ENCODE measurements at places on chromosomes 1 and 21.

GRCh38 chr1:6343506-6344405 lies 49.8 kb downstream of the ACOT7 start:
- peak; percentile 68 for DNase-seq

DNA sequence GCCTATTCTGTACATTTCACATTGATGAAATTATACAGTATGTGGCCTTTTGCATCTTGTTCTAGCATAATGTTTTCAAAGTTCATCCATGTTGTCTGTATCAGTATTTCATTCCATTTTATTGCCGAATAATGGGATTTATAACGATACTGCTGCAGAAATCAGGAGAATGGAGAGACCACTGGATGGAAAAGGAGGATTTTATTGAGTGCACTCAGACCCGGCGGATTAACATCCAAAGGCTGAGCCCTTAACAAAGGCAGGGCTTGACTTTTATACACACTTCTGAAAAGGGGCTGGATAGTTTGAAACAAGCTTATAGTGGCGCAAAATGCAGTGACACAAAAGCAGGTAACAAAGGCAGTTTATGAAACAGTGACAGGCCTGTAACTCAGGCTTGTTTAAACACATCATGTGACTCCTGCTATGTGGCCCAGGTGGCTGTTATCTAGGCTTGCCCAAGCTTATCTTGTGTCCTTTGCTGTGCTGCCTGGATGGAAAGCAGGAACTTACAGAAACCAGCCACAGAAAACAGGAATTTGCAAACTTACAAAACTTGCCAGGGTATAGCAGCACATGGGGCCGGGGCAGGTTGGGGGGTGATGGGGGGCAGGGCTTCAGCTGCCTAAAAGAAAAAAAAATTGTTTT lies 32.8 kb upstream of the KCNJ15 start:
- no peak for DNase-seq

DNA sequence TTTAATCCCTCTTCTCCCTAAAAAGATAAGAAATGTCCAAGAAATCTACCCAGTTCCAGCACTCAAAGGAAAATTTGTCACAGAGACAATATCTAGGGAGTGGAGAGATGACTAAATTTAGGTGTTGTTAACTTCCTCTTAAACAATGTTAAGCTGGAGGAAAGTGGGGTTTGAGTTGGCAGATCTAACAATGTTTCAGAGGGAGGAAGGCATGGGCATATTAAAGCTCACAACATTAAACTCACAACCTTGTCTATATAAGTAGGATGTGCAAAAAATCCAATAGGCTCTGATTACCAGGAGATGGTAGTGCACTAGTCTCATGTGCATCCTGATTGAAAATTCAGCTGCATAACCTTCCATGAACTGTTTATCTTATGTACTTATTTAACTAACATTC lies 190.1 kb downstream of the BARHL2 start:
- no peak for DNase-seq

GRCh38 chr1:44405798-44406736 lies 1.0 kb downstream of the RNF220 start:
- DNase-seq, result no peak

DNA sequence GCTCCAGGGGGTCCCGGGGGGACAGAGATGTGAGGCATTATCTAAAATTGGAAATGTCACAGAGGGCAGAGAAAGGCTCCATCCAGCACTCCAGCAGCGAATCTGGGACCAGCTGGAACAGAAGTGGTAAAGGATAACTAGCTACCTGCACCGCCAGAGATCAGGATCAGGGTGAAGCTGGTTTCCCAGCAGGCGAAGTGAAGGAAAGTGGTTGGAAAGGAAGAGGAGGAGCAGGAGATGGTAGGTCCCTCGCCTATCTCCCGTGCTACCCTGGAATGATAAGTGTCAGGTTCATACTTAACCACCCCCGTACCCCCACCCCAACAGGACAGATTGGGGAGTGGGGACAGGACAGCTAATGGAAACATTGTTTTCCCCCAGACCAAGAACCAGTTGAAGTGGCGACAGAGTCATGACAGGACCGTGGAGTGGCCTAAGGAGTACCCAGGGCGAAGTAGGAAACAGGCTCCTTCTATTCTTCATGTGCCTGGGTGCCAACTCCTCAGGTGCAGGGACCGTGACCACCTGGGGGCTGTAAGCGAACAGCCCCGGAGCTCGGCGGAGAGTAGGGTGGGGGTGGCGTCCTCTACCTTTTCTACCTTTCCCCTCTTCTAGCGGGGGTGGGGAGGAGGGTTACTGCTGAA lies 717 bp downstream of the B4GALT3 start:
- no peak for DNase-seq

DNA sequence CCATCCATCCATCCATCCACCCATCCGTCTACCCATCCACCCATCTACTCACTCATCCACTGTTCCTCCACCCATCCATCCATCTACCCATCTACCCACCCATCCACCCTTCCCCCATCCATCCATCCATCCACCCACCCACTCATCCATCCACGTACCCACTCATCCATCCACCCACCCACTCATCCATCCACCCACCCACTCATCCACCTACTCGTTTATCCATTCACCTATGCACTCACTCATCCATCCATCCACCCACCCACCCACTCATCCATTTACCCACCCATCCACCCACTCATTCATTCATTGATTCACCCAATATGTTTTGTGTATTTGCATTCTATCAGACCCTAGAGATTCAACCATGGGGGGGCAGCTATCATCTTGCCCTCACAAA lies 27.2 kb downstream of the TNFRSF8 start:
- no peak for DNase-seq

DNA sequence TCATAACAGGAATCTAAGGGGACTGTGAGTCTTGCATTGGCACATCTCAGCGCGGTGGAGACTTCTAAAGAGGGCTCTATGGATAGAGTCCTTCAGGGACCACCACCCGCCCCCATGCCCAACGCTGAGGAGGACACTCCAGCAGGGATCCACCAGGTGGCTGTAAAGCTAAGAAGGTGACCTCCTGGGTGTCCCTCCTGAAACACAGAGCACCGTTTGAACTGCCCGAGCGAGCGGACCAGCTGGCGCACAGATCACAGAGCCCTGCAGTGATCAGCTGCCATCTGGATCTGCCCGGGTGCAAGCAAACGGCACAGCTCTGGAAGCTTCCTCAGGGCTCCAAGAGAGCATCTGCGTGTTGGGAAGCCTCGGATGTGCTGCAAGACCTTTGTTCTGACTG lies 51.3 kb upstream of the LYST start:
- DNase-seq, result peak; percentile 77

GRCh38 chr1:2300004-2300771 lies 72.1 kb downstream of the SKI start:
- no peak for DNase-seq

- no peak for DNase-seq
These were observed 142.8 kb upstream of the COA6 start for GRCh38 chr1:234230414-234230862.

GRCh38 chr1:205665201-205666045 lies 14.9 kb downstream of the SLC45A3 start:
- DNase-seq, result no peak

GRCh38 chr1:173422456-173422976 lies 54.6 kb upstream of the PRDX6 start:
- no peak for DNase-seq

- no peak for DNase-seq
These were observed 6.4 kb upstream of the SMPDL3B start for GRCh38 chr1:27928216-27928954.

GRCh38 chr1:197773856-197774255 lies 1.4 kb downstream of the DENND1B start:
- no peak for DNase-seq

DNA sequence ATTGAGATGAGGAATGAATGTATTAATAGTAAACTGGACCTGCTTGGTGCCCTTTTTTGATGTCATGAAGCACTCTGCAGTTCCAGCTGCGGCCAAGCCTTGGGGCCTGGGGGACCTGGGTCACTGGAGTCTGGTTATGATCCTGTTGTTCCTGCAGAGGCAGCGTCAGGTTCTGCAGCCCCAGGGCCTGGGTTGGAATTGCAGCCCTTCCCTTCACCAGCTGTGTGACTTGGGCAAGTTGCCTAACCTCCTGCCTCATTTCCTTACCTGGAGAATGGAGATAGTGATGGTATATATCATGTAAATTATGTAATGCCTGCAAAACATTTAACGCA lies 9.1 kb upstream of the ATP5PO start:
- DNase-seq, result peak; percentile 41

- DNase-seq, result peak; percentile 16
These were observed 240.5 kb upstream of the MAP1LC3C start for GRCh38 chr1:242239398-242239797.

DNA sequence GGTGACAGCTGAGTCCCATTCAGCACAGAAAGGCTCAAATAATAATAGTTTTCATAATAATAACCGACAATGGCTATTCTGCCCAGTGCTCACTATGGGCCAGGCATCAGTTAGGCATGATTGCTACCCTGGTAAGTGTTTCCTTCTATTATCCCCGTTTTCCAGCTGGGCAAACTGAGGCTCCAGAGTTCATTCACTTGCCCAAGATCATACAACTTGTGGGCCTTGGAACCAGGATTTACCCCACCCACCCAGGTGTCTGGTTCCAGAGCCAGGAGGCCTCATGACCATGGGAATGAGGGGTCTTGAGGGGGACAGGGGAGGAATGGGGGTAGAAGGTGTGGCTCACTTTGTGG lies 518 bp downstream of the PLOD1 start:
- DNase-seq, result no peak

- DNase-seq, result no peak
These were observed 30.9 kb downstream of the SLC35F3 start for GRCh38 chr1:233935297-233935868.

- no peak for DNase-seq
These were observed 591.3 kb upstream of the ADGRL2 start for GRCh38 chr1:81209461-81209860.

DNA sequence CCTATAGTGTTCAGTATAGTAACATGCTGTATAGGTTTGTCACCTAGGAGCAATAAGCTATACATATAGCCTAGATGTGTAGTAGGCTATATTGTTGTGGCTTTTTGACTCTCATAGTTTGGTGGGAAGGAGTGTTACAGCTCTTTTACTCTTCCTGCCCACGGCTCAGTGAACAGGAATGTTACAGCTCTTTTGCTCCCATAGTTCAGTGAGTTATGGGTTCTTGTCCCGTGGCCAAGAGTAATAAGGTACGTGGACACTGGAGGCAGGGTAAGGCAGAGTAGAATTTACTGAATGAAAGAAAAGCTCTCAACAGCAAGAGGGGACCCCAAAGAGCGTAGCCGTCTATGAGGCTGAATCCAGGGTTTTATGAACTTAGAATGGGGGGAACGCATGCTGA lies 734.3 kb downstream of the ADGRL2 start:
- DNase-seq, result no peak

DNA sequence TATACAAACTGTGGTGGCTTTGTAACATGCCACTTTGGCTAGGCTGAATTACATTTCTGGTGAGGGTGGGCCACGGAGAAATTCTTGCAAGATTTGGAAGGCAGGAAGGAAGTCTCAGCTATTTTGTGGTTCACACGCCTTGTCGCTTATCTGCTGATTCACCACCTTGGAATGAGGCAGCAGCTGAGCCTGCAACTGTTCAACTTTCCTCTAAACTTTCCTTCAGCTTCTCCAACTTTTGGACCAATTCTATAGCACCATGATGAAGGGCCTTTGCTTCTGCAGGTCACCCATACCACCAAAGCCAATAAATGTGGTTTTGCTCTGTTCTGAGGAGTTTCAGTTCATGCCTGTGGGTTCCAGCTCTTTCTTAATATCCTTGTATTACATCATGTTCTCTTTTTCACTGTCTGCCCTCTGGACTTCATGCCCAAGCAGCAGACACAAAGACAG lies 337.6 kb upstream of the SNX7 start:
- no peak for DNase-seq

DNA sequence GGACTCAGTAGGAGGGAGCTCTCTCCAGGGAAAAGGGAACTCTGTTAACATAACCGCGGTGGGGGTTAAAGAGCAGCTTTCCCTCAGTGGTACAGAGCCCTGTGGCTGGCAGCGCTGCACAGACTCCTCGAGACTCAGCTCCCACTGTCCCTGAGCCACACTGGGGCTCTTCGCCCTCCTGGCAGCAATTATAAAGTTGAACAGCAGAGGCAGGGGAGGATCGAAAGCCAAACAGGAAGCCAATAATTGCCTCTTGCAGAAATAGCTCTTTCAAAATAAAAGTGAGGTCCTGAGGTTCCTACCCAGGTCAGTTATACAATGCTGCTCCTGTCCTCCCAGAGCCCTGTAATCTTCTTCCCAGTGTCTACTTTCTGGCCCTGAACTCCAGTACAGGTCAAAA lies 77.0 kb downstream of the FAM78B start:
- no peak for DNase-seq

GRCh38 chr1:224541901-224542630 lies 74.1 kb upstream of the CNIH3 start:
- no peak for DNase-seq

- DNase-seq, result peak; percentile 12
These were observed 5.3 kb downstream of the DSCAM start for GRCh38 chr21:40841524-40842196.

- no peak for DNase-seq
These were observed 34.4 kb upstream of the COP1 start for GRCh38 chr1:176241385-176242015.

DNA sequence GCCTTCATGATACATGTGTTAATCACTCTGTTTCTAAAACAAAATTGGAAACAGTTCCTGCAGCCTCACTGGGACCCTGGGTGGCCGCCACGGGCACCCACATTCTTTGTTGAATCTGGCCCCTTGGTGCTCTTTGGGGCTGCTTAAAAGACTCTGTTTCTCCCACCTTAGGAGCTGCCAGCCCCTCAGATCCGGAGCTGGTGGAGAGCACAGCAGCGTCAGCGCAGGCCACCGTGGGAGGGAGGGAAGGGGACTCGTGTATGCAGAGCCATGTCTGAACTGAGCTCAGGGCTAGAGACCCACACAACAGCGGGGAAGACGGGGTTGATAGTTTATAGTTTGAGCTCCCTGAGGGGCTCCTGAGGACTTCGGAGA lies 121.2 kb downstream of the CNIH3 start:
- no peak for DNase-seq

DNA sequence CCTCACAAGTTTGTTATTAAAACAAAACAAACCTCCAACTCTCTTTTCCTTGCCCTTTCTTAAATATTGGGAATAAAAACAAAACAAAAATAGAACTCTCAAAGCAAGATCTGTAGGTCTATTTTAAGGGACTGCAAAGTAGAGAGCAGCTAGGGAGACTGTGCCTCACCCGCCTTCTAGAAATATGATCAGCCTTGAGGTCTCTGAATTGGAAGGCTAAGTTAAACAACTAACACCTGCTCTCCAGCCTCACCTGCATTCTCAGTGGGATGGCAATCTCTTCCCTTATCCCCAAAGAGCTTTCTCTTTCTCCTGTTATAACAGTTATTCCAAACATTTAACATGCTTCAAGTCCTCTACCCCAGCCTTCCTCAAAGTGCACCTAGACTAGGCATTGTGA lies 75.5 kb upstream of the TNR start:
- no peak for DNase-seq

DNA sequence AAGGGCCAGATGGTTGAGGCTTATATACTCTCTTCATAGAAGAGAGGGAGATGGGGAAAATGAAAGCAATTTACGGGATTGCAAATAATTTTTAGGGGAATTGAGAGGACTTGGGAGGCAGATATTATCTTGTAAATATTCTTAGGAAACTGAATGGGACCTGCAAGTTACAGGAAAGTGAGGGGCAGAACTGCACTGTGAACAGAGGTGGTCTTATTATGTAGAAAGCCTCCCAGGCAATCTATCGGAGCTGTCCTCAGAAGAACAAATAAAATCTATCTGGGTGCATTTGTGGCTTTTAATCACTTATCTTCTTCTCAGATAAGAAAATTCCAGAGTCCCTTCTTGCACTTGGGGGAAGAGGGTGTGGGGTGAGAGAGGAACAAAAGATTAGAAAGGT lies 223.5 kb downstream of the RHOU start:
- no peak for DNase-seq

All from BE2C (cell line).